HFFc6 (cell line): ENCODE measurements at places on chromosomes 2 and 18. TPM values are rescaled to one million over a fixed set of nuclear protein-coding genes. Genes with fewer than 3 reads are reported as not detected.

Gene IL1F10
- not detected in 3 replicates for total RNA-seq

Gene CYP26B1
- 0.14 and 0.21 TPM in 2 replicates for total RNA-seq

Gene MRO
- total RNA-seq = not detected in 3 replicates

Gene FER1L5
- not detected in 3 replicates for total RNA-seq

Gene NFE2L2
- total RNA-seq = 58.8 to 76.5 TPM (median 65.9 TPM) in 3 replicates

Gene IKZF2
- total RNA-seq = 7.8 to 12.3 TPM (median 10.2 TPM) in 3 replicates

Gene HOXD8
- 3.9 to 4.8 TPM (median 4.6 TPM) in 3 replicates for total RNA-seq

Gene CTAGE1
- total RNA-seq = 0.11 and 0.23 TPM in 2 replicates

Gene SULT1C2
- total RNA-seq = not detected in 3 replicates
